NCI-H510A (cell line): ENCODE measurements at places on chromosomes 3 and 15.

GRCh38 chr15:80176443-80176842 lies 23.6 kb downstream of the FAH start:
- no peak for DNase-seq

DNA sequence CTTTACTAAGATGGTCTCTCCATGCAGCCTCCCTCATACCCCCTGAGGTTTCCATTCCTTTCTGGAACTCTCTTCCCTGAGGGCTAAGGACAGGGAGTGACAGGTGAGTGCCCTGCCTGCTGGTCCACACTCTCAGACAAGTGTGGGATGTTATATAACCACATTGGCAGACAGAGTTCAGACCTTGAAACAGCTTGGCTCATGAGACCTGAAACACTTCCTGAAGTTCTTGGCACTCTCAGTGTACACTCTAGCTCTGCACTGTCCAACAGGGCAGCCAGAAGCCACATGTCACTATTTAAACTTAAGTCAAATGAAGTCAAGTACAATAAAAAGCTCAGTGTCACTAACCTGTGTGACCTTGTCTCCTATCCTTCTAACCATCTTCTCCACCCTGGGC lies 188.5 kb downstream of the ZNF621 start:
- no peak for DNase-seq

DNA sequence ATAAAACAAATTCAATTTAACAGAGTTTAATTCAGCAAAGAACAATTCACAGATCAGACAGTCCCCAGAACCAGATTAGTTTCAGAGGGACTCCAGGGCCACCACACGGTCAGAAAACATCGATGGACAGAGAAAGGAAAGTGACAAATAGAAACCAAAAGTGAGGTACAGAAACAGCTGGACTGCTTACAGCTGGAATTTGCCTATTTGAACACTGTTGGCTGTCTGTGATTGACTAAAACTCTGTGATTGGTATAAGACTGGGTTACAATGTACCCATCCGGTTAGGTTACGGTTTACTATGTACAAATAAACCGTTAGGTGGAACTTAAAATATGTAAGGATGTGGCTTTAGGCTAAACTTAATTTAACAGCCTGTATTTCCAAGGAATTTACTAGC lies 30.3 kb downstream of the MOBP start:
- DNase-seq, result no peak

- DNase-seq, result no peak
These were observed 756.6 kb upstream of the DPPA4 start for GRCh38 chr3:110093812-110094401.

- no peak for DNase-seq
These were observed 5.6 kb upstream of the FEM1B start for GRCh38 chr15:68271854-68272471.

DNA sequence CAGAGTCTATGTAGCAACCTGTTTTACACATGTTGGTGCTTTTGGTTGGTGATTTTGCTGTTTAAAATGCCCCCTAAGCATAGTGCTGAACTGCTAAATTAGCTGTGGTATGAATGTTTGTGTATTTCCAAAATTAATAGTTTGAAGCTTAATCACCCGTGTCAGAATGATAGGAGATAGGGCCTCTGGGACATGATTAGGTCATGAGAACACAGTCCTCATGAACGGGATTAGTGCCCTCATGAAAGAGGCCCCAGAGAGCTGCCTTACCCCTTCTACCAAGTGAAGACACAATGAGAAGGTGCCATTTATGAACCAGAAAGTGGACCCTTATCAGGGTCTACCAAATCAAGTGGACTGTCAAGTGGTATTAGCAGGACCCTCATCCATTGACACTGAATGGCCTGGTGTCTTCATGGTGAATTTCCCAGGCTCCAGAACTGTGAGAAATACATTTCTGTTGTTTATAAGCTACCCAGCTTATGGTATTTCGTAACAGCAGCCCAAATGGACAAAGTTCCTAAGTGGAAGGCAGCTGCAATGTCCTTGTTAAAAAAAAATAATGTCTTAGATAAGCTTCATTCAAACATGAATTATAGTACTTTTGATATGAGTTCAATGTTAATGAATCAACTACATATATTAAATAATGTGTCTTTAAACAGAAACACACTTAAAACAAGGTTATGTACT lies 37.7 kb upstream of the FRMD4B start:
- no peak for DNase-seq

DNA sequence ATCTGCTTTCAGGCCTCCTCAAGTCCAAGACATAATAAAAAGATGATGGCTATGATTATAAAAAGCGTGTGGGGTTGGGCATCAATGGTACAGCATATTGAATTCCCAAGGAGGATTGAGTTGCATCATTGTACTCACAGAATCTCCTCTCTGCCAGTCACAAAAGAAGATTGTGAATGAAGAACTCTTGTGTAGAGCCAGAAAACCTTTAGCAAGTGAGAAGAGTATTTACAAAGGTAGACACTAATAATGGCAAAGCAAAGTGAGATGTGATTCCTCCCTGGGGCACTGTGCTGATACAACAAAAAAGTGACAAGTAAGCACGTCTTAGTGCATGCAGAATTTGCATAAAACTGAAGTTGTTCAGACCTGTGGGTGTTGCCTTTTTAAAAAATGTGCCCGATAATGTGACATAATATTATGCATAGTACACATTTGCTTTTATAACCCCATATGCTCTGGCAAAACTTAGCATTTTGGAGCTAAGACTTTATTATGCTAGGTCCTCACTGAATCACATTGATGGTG lies 291.2 kb upstream of the TBC1D5 start:
- DNase-seq, result no peak
